ENCODE measurements at places on chromosomes 5 and 9.

- DNase-seq: peak; percentile 87
Observed at GRCh38 chr5:126339215-126339805, 83.9 kb upstream of the GRAMD2B start.

DNA sequence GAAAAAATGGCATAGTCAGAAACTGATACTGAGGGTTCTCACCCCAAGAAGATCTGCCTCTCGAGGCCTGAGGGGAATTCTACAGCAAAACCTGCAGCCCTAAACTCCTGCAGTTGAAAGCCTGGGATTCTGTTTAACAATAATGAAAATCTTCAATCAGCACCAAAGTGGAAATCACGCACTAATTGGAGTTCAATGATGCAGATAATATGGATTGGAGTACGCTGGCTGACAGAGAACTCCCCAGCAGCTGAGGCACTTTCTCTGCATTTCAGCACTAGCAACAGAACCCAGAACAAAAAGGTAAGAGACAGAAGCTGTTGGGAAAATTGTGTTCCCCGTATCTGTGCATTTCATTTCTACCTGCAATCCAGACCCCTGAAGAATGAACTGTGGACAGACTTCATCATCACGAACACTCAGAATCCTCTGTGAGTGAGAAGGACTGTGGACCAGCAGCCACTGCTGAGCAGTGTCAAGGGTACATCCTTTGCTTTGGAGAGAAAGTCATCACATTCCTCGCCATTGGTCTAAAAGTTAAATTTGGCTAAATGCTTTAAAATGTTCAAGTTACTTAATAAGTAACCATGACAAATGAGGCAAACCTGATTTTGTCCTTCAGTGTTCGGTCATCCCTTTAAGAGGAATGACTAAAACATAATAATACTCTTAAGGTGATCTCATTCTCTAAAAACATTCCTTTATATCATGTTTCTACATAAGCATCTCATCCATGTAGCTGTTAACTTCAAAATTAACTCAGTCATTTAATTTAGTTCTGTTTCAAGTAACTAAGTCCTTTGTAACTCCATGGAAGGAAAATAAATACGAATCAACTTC is 126.1 kb downstream of the GAS1 start:
- DNase-seq: no peak

- peak; percentile 49 for DNase-seq
Observed at GRCh38 chr9:92716557-92716956, 46.6 kb upstream of the IPPK start.

DNA sequence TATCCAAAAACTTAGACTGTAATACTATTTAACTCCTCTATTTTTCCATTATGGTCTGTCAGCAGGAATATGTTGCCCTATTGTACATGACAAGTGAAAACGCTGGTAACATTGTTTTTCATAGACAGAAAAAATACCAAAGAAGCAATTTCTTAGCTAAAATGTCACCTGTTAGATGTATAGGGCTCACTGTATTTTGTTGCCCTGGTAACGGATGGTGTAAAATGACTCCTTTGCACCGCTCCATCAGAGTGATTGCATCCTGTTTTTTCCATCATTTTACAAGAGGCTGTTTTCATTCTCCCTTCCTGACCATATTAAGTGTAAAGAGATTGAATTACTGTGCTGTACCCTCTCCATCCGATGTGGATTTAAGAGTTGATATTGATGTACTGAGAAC is 460.1 kb upstream of the TLE4 start:
- no peak for DNase-seq

- DNase-seq: peak; percentile 74
Observed at GRCh38 chr5:139725073-139725830, 70.4 kb upstream of the PSD2 start.

GRCh38 chr9:79812507-79813257 is 240.9 kb downstream of the TLE4 start:
- no peak for DNase-seq

DNA sequence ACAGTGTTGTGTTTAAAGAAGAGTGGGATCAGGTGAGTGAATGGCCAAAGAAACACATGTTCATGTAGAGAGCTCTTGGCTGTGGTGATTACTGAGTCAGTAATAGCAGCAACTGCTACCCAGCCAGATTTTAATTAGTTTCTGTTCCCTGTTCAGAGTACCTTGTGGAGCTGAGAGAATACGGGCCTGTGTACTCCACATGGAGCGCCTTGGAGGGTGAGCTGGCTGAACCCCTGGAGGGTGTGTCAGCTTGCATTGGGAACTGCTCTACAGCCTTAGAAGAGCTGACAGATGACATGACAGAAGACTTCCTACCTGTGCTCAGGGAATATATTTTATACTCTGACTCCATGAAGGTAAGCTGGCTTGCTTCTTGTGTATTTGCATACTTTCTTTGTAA is 52.3 kb downstream of the SLC46A2 start:
- no peak for DNase-seq

DNA sequence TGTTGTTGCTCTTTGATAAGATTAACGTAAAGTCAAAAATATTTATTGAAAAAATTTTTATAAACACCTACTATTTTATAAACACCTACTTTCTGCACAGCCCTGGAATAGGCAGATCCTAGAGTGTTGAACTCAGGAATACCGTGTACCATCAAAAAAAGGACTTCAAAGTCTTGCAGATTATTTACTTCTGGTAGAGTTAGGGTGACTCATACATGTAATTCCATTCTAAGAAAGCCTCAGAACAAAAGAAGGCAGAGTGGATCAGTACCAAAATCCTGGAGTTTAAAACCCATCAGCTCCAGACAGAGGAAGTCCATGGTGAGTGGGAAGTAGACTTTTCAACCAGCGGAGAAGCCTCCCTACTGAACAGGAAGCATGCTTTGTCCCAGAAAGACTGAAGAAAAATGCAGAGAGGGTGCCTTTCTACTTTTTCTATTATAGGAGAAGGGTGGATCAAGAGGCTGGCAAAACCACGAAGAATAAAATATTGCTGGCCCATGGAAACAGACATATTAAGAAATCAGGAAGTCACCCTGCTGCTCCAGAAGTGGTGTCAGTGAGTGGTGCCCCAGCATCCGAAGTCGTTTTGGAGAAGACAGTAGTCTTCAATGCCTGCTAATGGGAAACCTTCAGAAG is 45.1 kb upstream of the DAB2 start:
- no peak for DNase-seq

- DNase-seq: no peak
Observed at GRCh38 chr5:118371973-118372831, 616.1 kb downstream of the DTWD2 start.

DNA sequence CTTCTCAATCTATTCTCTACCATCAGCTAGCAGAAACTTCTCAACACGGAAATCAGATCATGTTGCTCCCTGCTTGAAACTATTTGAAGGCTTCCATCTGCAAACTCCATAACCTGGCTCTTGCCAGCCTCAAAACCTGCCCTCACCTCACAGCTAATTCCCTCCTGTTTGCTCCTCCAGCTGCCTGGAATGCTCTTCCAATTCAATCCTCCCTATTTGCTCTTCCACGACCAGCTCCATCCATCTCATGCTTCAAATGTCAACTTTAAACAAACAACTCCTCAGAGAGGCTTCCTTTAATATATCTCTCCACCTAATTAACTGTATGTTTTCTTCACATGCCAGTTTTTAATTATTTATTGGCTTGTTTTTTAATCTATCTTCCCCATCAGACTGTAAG is 1.5 kb downstream of the PLAA start:
- DNase-seq: no peak

- DNase-seq: peak; percentile 77
Observed at GRCh38 chr5:30040488-30041118, 1152.9 kb upstream of the CDH6 start.

- DNase-seq: no peak
Observed at GRCh38 chr5:172642926-172643871, 2.1 kb downstream of the NEURL1B start.

GRCh38 chr5:149794487-149794971 is 64.4 kb downstream of the PPARGC1B start:
- no peak for DNase-seq

GRCh38 chr5:7881091-7881490 is 12.1 kb downstream of the MTRR start:
- no peak for DNase-seq

GRCh38 chr9:133826289-133827085 is 88.3 kb upstream of the SARDH start:
- DNase-seq: no peak

- peak; percentile 93 for DNase-seq
Observed at GRCh38 chr9:33816327-33817252, at the start of gene UBE2R2. UBE2R2 (plus strand) TSS chr9:33817160; CDS start chr9:33817758, 598 bp downstream.

DNA sequence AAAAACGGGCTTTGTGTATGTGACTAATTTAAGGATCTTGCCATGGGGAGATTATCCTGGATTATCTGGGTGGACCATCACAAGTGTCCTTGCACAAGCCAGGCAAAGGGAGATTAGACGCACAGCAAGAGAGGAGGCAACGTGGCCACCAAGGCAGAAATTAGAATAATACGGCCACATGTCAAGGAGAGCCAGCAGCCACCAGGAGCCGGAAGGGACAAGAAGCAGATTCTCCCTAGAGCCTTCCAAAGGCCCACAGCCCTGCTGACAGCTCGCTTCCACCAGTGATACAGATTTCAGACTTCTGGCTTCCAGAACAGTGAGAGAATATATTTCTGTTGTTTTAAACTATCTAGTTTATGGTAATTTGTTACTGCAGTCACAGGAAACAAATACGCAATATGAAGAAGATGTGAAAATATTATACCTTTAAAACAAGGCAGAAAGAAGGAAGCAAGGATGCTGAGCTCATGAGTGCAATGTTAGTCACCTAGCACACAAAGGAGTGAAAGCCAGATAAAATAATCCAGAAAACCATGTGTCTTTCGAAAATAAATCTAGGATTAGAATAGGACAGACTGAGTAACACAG is 28.7 kb upstream of the F2RL1 start:
- DNase-seq: peak; percentile 72

GRCh38 chr5:531101-531748 is 7.0 kb upstream of the SLC9A3 start:
- no peak for DNase-seq

DNA sequence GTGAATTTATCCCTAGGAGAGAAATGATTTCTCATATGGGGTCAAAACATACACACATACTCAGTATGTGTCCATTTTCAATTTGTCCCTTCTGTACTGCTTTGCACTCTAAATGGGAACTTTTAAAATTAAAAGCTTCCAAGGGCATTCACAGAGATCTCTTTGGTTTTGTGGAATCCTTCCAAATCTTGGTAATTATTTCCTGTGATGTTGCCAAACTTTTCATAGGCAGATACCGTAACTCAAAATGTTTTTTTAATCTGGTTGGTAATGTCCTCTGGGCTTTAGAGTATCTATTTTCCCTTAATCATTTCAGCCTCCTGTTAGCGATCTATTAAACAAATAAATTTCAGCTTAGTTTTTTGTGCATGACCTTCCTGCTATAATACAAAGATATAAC is 282.4 kb downstream of the ARHGEF28 start:
- peak; percentile 40 for DNase-seq

DNA sequence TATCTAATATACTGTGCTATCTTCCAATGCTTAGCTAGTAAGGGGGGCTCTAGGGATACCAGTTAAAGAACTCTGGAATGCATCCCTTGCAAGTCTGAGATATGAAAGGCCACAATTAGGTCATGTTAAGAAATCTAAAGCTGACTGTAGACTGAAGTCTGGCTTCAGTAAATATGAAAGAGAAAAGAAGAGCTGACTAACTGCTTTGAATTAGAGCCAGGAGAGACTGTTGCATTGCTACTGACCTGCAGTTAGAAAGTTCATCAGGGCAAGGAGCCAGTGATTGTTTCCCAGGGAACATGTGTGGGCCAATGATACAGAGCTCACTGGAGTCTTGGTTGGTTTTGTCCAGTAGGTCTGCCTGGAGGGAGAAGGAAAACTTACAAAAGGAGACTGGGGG is 472.1 kb upstream of the TNC start:
- DNase-seq: peak; percentile 97

DNA sequence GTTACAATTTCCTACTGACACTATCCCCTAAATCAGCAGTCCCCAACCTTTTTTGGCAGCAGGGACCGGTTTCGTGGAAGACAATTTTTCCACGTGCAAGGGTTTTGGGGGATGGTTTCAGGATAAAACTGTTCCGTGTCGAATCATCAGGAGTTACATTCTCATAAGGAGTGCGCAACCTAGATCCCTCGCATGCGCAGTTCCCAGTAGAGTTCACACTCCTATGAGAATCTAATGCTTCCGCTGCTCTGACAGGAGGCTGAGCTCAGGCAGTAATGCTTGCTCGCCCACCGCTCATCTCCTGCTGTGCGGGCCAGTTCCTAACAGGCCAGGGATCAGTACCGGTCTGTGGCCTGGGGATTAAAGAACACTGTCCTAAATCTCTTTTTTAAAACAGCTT is 13.2 kb upstream of the NFIL3 start:
- DNase-seq: no peak

GRCh38 chr5:1374030-1374678 is 29.3 kb upstream of the CLPTM1L start:
- DNase-seq: no peak

Data from fibroblast of pulmonary artery (primary cell).